ENCODE measurements at places on chromosomes 12 and 14.

- DNase-seq: peak; percentile 53
Measured at GRCh38 chr12:55929306-55929791, 1.6 kb upstream of the DGKA start.

GRCh38 chr14:29716150-29716549 is 211.5 kb downstream of the PRKD1 start:
- no peak for DNase-seq

DNA sequence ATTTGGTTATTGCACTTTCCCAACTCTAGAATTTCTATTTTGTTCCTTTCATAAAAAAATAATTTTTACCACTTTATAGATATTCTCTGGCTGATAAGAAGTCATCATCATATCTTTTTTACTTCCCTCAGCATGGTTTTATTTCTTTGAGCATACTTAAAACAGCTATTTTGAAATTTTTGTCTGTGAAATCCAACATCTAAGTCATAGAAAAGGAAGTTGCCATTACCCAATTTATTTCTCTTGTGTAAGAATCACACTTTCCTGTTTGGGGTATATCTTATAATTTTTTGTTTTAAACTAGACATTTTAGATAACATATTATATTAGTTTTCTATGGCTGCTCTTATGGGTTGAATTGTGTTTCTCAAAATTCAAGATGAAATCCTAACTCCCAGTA is 400.2 kb upstream of the OR4E1 start:
- no peak for DNase-seq

DNA sequence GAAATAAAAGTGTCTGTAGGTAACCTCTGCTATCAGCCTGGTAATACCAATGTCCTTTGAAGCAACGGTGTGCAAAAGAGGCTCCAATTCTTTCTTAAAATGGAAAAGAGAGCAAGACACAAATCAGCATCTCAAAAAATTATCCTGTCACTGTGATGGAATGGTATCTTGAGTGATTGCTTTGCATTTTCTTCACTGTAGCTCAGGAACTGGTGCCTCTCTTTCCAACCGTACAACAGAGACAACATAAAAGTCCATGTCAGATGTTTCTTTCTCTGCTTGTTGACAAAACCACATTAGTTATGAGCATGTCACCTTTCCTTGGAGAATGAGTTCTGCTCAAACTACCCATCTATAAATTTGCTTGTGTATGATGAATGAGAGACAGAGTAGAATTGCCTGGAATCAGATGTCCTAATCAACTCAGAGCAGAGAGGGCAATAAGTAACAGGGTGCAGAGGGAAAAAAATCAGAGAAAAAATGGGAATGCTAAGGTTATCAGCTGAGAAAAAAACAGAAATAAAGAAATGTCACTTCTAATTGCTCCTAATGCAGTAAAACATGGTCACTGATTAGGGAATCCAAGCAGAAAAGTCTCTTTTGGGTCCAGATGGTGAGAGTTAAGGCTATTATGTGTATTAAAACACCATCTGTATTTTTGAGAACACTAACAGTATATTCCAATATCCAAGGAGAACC is 465.0 kb upstream of the ATP2B1 start:
- no peak for DNase-seq

- no peak for DNase-seq
Measured at GRCh38 chr14:64324461-64324860, 30.3 kb upstream of the ESR2 start.

Measured in activated naive CD4-positive, alpha-beta T cell (primary cell).